ENCODE measurements at places on chromosomes 7 and 10.

GRCh38 chr7:16926283-16926682 is 44.5 kb upstream of the AGR3 start:
- DNase-seq = no peak

GRCh38 chr10:43816351-43817321 is 168.0 kb upstream of the ZNF32 start:
- DNase-seq = peak; percentile 80

GRCh38 chr10:32337350-32337749 is 9.6 kb downstream of the EPC1 start:
- DNase-seq = no peak

DNA sequence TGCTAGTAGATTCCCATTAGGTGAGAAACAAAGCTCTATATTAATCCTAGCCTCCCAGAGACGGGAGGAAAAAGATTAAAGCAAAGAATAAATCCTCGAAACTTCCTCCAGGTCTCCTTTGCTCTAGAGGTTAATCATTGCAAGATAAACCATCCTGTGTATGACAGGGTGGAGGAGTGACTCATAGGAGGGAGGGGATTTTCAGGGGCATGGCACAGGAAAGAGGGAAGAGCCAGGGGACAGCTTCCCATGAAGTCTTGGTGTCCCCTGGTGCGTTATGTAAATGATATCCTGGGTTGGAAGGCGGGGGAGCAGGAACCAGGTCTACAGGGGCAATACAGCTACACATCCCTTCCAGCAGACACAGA is 780 bp downstream of the CYP3A5 start:
- no peak for DNase-seq

GRCh38 chr7:69399401-69399800 is 198.9 kb upstream of the AUTS2 start:
- DNase-seq = no peak

DNA sequence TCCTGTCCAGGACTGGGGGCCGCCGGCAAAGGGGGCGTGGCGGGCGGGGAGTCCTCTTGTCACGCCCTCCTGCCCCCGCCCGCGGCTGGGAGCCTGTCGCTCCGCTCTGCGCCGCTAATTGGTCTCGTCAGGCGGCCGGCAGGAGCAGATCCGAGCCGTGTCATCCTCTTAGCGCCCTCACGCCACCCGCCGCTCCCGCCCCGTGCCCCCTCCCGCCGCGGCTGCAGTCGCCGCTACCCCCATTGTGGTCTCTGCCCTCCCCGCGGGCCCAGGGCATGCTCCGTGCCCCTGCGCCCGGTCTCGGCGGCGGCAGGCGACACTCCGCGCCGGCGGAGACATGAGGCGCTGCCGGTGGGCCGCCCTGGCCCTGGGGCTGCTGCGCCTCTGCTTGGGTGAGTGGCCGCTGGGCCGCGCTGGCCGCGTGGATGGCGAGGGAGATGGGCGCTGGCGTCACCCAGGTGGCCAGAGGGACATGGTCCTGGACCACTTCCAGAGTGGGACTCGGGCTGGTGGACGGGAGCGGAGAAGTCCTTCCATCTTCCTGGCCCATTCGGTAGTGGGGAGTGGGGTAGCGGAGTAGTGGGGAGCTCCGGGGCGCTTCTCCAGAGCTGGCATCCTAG is at the start of gene CDHR1:
CDHR1 (plus strand) TSS at position 114 of the 620 bp plus-strand sequence; CDS start at position 338, 224 bp downstream.
- no peak for DNase-seq

GRCh38 chr10:13862546-13863233 is 275.9 kb downstream of the PRPF18 start:
- no peak for DNase-seq

- peak; percentile 18 for DNase-seq
Observed at GRCh38 chr7:132472463-132473120, 103.7 kb downstream of the PLXNA4 start.

DNA sequence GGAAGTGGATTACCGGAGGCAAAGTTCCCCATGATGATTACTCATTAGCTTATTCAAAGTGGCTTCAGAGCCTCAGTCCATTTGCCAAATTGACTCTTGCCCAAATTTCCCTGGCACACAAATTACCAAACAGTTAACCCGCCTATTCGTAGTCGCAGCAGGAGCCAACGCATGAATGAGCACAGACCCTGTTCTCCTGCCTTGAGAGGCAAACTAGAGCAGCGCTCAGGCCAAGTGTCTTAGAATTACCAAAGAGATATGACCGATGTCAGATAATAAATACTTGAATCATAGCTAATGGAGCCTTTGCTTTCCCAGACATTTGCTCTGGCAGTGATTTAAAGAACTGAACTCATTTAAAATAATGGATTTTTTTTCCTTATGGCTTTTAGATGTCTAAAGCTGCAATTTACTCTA is 64.9 kb downstream of the CTTNBP2 start:
- DNase-seq = no peak

GRCh38 chr10:97229322-97230015 is 43.7 kb upstream of the SLIT1 start:
- DNase-seq = no peak

- peak; percentile 88 for DNase-seq
Observed at GRCh38 chr10:77505431-77506334, 131.9 kb downstream of the KCNMA1 start.

DNA sequence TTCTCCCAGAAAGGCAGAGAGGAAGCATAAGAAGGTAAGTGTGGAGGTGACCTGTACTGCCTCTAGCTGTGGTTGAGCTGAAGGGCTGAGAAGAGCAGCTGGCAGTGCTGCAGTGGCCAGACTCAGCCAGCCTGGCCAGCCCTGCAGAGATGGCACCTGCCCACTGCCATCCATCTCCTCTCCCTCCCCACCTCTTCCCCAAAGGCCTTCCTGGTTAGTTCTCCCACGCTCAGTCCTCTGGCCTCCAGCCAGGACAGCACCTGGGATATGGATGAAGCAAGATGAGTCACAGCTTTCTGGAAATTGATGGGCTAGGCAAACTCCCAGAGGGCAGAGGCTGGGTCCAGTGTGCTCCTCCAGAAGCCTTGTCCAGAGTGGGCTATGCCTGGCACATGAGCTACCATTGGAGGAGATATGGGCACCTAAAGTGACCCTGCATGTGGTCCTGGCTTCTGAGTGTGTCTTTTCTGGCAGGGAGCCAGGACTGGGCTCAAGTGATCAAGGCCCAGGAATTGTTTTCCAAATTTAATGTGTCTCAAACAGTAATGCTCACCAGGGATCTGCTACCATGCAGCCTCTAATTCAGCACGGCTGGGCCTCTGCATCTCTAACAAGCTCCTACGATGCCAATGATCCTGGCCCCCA is 81.0 kb upstream of the CACUL1 start:
- no peak for DNase-seq

Data from BJ (cell line).